ENCODE measurements at places on chromosomes 5 and 9.

GRCh38 chr9:98182069-98182820, 10.2 kb downstream of the CORO2A start:
- DNase-seq, result no peak

- DNase-seq, result no peak
Measured at GRCh38 chr9:79769476-79770275, 197.9 kb downstream of the TLE4 start.

DNA sequence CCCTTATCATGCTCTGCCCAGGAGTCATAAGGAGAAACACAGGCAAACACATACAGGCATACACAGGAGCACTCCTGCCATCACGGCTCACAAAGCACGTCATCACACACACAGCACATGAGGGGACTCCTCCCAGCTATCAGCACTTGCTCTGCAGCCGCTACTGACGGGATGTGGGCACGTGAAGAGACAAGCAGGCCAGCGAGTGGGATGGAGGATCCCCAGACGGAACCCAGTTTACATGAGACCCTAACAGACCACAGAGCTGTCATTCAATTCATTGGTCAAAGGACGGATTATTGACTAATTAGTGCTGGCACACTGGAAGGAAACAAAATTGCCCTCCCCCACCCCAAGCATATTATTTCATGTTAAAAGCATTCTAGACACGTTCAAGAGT, 53.6 kb downstream of the SEMA4D start:
- no peak for DNase-seq

- no peak for DNase-seq
Measured at GRCh38 chr9:114680259-114681001, 1.6 kb downstream of the TEX48 start.

DNA sequence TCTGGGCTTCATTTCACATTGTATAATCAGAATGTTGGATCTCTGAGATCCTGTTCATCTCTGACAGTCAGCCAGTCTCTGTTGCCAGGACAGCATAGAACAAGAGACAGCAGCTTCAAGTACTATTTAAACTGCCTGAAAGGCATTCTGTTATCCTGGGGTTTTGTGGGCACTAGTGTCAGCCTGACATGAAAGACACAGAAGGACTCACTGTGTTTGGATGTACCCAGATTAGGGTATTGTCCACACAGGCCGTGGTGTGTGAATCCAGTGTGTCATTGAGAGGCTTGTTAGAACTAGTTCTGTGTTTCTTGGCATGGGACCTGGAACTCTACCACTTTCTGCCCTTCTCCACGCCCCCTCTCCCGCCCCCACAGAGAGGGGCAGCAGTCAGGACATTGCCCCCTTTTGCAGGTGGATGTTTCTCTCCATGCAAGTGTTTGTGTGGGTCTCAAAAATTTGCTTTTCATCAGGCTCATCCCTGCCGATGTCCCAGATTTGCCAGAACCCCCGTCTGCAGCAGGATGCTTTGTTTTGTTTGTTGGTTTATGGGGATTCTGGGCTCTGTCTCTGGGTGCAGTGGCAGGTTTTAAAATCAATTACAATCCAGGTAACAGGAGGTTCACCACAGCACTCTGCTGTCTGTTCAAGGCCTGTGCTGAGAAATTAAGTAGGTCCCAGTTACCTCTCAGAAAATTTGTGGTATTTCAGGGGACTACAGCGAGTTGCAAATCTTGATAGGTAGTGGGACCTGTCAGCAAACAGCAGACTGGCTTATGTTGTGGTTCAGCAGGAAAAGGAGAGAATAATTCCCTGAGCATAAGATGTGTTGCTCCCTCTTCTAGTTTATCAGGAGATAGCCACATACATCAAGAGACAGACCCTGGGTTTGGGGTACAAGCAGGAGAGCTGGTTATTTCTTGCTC, 144.6 kb downstream of the DOCK2 start:
- no peak for DNase-seq

DNA sequence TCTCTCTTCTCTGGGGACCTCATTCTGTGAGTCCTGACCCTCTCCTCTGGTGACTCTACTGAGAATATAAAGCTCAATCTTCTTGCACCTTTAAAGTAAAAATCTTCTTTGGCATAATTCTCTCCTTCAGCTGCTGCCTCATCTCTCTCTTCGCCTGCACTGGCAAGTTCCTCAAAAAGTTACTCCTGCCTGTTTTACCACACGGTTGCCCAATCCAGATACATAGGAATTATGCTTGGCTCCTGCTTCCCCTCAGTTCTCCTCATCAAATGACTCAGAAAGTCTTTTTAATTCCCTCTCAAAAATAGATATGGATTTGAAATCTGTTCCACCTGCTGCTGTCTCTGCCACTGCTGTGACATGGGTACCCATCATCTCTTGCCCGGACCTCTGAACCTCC, 14.4 kb upstream of the HRCT1 start:
- no peak for DNase-seq

GRCh38 chr9:115335439-115335838, 217.5 kb upstream of the TNC start:
- no peak for DNase-seq

- peak; percentile 33 for DNase-seq
Measured at GRCh38 chr5:176543428-176544182, 5.5 kb upstream of the CDHR2 start.

DNA sequence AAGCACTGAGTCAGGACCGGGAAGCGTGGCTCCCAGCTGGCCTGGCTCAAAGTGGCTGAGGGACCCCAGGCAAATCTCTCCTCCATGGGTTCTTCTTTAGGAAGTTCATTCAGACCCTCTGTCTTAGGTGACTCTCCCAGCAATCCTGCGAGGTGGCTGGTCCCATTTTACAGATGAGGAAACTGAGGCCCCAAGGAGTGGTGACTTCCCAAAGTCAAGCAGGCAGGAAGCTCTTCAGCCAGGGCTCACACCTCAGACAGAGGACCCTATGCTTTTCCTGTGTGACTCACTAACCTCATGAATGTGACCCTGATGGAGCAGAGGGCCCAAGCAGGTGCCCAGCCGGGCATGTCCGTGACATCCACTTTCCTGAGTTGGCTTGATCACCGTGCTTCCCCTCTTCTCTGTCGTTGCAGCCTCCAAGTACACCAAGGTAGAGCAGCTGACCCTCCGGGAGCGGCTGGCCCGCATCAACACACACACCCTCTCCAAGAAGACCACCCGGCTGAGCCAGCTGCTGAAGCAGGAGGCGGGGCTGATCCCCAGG, 36.5 kb downstream of the ARHGEF37 start:
- no peak for DNase-seq

DNA sequence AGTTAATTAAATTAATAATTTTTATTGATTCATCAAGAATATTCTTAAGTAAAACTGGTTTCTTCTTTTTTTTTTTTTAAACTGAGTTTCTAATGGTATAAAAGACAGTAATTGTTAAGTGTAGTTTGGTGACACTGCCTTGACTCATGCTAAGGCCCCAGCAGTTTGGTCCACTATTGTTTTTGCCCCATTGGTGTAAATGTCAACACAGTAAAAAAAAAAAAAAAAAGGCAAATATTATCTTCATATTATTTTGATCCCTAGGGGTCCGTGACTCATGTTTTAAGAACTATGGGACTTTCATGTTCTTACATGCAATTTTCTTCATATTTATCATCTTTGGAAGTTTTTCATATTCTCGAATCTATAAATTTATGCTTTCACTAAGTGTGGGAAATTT, 29.2 kb upstream of the JAK2 start:
- DNase-seq, result peak; percentile 91

DNA sequence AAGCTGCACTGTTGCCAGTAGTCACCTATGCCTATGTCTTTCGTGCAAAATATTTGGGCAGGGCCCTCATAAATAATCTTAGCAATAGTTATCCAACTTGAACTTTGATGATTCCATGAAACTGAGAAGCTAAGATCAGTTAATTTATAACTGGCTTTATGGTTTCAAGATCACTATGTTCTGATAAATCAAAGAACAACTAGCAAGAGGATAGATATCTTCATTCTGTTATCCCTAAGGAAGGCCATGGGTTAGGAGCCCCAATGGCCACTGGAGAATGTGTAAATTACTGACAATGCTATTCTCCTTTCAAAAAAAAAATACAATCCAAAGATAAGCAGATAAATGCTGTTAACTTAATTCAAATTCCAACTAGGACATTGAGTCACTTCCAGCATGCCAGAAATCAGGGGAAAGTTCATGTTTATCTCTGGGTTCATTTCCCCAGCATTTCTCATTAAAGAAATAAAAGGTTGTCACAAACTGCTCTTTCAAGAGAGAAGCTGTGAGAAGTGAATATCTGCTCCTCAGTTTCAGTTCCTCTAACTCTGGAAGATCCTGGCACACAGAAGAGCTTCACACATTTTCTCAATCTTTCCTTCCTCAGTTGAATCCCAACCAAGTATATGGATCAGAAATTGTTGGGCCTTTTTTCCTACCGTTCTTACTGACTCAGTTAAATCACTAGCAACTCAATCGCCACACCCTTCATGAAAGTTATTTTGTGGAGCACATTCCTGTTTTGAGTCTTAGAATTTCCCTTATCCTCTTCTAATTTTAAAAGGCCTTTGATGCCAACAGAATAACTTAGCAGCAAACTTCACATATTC, 59.6 kb upstream of the SLC1A1 start:
- DNase-seq, result no peak

- DNase-seq, result no peak
Measured at GRCh38 chr9:70107558-70107957, 63.9 kb downstream of the MAMDC2 start.

DNA sequence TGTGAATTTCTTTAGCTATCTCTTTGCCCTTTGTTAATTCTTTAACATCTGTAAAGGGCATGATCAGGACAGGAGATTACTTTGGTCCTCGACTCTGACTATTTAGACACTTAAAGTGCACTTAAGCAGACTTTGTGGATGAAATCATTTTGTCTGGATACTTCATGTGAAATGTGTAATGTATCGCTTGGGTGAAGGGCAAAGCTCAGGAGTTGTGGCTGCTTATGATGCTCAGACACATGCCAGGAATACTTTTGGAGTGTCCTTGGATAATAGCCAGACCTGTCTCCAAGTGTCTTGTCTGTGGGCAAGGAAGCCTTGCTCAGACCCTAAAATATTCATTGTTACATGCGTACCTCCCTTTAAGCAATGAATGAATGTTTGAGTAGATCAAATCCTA, 87.8 kb downstream of the RAI14 start:
- peak; percentile 99 for DNase-seq

DNA sequence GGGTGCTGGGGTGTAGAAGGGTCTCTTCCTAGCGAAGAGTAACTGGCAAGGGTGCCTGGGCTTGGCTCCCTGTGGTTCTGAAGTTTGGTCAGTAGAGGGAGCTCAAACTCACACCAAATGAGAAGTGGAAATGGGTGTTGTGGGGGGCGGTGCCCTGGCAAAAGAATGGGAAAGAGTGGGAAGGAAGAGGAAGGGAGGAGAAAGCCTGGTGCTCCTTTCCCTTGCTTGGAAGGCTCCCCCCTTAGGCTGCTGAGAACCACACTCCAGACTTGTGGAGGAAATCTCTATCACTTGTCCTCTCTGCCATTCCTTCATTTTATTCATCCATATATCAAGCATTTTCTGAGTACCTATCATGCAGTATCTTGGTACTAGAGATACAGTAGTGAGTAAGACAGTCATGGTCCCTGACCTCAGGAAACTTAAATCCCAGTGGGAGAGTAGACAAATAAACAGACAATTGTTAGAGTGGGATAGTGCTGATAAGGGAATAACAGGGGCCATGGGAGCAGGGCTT, 13.0 kb downstream of the SLC4A9 start:
- DNase-seq, result peak; percentile 85

DNA sequence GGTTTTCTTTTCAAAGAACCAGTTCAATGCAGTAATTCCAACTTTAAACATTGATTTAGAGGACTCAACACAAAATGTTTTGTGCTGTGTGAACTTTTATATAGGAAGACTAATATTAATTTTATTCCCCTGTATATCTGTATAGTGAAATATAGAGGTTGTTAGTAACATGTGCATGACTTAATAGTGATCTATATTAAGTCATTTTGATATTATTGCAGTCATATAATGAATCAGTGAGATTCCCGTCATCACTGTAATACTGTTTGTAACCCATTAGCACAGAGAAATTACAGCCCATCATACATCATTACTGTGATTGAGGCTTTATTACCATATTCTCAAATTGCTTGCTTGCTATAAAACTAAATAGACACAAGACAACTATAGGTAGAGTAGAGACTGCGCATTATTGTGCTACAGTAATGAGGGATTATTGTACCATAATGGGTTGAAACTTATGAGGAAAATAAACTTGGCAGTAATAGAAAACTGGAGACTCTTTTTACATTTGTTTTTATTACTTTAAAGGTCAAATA, 170.7 kb downstream of the RANBP17 start:
- no peak for DNase-seq

DNA sequence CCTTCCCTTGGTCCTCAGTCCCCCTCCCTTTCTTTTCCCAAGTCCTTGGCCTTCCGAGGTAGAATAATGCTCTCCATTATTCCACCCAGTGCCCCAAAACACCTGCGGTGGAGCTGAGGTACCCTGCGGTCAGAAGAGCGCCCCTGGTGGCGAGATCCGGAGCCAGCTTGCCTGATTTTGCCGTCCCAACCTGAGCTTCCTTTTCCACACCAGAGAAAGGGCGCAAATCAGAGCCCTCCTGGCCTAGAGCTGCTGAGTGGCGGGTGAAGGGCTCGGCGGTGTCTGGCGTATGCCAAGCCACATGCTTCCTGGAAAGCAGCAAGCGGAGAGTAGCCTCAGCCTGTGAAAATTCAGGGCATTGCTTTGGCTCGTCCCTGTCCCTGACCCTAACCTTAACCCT, 21.1 kb upstream of the CARTPT start:
- DNase-seq, result no peak

GRCh38 chr9:72485821-72486593, 35.4 kb upstream of the TMC1 start:
- peak; percentile 90 for DNase-seq

GRCh38 chr9:32319312-32319929, 65.0 kb upstream of the ACO1 start:
- DNase-seq, result no peak

DNA sequence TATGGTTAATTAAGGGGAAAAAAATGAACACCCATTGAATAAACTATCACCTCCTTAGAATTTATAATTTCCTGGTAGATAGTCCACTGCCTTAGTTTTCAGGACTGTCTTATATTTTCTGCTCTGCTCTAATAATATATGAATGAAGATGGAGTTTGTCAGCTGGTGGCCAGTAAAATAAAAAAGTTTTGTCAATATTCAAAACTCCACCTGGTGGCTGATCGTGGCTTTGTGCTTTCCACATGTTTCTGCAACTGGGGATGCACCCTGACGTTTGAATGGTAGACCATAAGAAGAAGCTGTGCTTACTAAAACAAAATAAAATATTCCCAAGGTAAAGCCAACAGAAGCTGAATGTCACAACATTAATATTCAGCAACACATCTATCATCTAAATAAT, 286.6 kb upstream of the IZUMO3 start:
- peak; percentile 0 for DNase-seq

GRCh38 chr5:68216245-68217046, 890 bp downstream of the PIK3R1 start:
- peak; percentile 29 for DNase-seq

Data from fibroblast of skin of scalp (primary cell).